Germinal center (tissue), 1 donor: ENCODE measurements at places on chromosomes 12 and 14.

DNA sequence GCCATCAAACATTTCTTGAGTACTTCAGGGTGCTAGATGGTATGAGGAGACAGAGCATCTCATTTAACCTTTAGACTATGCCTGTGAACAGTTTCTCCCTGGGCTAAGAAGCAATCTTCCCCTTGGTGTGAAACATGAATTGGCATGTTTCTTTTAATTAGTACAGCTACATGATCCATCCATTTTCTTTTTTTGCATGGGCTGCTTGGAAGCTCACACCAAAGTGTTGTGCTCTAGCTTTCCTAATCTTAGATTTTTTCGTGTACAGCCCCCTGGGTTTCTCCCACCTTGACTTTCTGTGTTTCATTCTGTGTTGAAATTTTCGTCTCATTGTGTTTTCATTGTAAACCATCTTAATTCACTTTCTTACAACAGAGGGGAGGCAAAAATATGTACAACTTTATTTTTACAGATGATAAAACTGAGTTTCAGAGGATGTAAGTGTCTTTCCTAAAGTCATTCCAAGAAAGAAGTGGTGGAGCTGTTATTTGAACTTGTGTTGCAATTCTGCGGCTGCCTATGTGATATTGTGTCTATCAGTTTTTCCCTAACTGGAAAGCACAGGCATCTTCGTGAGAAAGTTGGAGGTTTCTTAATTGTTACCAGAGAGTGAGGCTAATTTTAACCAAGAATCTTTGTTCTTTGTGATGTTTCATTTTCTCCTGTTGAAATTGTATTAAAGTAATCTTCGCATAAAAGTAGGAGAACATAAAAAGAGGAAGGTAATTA, 64.5 kb downstream of the DAAM1 start:
- no peak for DNase-seq

GRCh38 chr14:74861734-74862090, 14.2 kb downstream of the PROX2 start:
- no peak for DNase-seq

GRCh38 chr12:91882910-91883309, 262.7 kb downstream of the BTG1 start:
- no peak for DNase-seq

DNA sequence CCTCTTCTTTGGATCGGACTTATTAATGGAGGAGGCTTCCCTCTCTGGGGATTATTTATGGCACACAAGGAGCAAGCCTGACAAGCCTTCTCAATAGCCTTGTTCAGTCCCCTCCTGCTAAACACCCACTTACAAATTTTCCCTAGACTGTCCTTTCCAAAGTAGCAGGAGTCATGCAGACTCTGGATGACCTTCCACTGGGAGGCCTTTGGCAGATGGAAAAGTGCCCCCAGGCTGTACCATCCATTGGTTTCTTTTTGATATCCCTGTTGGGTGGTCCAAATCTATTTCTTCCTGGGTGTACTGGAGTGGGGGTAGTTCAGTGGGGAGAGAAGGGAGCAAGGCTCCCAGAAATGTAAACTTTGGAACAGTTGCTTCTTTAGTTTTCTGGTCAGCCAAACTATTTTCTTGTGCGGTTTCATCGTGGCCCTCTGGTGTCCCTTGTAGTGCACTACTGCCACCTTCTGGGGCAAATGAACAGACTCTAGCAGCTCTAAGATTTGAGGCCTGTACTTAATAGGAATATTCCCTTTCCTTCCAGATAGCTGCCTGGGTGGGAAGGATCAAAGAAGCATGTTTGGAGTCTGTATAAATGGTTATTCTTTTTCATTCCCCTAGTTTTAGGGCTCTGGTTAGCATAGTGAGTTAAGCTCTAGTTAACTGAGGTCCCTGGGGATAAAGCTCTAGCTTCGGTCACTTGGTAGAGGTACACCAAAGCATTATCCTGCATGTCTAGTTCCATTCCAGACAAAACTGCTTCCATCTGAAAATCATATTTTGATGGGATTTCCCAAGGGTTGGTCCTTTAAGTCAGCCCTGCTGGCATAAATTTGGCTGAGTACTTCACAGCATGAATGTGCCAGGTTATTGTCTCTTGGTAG, 409.5 kb downstream of the SLC6A15 start:
- peak; percentile 3 for DNase-seq

GRCh38 chr14:38143659-38144505, 63.8 kb upstream of the SSTR1 start:
- no peak for DNase-seq

- no peak for DNase-seq
These were observed 52.3 kb downstream of the PPM1H start for GRCh38 chr12:62882696-62883095.

DNA sequence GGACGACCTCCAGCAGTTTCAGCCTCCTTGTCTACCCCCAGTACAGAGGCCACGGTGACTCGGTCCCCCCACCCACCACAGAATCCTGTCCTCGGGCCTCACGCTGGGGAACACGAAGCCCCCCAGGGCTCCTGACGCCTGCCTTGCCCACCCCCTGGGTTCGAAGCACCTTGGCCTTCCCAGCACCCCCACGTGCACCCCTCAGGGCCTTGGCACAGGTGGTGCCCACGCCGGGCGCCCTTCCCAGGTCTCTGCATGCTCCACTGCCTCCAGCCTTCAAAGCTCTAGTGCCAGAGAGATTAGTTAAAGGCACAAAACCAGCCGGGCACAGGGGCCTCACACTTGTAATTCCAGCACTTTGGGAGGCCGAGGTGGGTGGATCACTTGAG, 61.8 kb downstream of the NOC4L start:
- no peak for DNase-seq

DNA sequence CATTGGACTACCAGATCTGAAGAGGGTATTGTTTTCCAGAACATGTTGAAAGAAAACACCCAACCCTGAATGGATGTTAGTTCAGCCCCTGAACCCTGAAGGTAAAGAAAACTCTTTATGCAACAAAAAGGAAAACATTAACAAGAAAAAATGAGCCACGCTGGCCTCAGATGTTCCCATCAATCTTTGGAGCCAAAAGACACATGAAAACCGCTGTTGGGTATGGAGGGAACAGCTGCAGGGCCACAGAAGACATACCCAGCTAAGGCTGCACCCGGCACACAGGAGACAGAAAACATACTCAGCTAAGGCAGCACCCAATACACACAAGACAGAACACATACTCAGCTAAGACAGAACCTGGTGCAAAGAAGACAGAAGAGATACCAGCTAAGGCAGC, 51.3 kb upstream of the GALNT9 start:
- no peak for DNase-seq

GRCh38 chr12:2169489-2169888, 116.7 kb downstream of the CACNA1C start:
- DNase-seq: no peak

- no peak for DNase-seq
These were observed 49.1 kb downstream of the TMX1 start for GRCh38 chr14:51289169-51289568.

- no peak for DNase-seq
These were observed 587 bp downstream of the DLK1 start for GRCh38 chr14:100727086-100727872.

DNA sequence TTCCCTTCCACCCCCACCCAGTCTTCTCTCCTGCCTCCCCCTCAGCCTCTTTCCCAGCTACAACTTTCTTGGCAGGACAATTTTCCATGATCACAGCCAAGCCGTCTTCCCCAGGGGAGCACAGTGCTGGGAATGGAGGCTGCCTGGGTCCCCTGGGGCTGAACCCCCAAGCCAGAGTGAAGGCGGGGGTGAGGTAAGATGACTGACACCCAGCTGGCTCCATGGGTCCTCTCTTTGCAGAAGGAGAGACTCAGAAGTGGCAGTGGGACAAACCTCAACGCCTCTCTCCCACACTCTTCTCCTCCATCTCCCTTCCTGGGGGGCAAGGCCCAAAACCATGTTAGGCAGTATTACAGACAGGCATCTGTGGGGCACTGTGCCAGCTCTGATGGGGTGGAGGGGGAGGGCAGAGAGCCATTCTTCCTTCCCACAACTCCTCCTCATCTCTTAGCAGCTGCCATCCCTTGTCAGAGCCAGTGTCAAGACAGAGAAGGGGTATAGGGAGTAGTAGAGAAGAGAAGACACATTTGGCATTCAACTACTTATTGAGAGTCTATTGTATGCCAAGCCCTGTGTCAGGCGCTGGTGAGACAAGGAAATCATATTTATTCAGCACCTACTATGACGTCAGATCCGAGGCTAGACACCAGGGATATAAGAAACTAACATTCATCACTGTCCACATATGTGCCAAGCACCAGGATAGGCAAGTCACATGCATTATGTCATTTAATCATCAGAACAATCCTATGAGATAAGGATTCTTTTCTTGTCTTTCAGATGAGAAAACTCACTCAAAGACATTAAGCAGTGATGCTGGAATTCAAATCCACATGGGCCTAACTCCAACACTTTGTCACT, 3.6 kb downstream of the ITGA7 start:
- DNase-seq: no peak

DNA sequence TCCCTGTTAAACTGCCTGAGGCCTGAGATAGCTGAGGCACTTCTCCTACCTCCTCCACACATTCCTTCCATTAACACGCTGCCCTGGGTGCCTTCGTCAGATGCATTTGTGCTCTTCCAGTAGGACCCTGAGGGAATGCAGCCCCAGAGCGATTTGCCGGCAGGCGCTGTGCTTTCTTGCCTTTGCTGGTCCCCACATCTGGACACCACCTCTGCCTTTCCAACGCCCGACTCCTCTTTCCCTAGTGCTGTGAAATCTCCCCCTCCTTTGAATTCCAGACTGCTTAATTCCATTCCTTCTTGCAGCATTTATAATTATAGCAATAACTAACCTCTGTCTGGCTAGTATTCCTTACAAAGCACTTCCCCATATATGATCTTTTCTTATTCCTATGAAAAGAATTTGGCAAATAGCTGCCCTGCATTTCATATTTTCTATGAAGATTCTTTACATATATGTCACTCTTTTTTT, 88.4 kb downstream of the C12orf75 start:
- DNase-seq: no peak

DNA sequence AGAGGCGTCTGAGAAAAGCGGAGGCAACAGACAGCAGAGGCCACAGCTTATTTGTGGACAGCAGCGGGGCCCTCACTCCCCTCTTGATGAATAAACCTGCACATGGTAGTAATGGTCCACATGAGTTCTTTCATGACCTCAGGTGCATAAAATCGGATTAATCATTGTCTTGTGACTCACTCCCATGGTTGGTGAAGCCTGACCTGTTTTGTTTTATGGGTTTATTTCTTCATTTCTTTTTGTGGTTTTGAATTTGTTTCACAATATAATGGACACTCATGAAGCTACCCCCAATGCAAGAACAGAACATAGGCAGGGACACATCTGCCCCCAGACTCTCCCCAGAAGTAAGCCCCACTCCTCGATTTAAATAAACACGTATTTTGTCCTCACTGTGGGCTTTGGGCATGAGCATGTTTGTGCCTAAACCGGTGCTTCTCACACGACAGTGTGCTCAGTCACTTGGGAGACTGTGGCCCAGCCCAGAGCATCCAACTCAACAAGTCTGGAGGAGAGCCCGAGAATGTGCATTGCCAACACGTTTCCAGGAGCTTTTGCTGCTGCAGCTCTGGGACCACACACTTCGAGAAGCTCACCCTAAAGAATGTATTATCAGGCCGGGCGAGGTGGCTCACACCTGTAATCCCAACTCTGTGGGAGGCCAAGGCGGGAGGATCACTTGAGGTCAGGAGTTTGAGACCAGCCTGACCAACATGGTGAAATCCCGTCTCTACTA, 116.1 kb downstream of the SCARB1 start:
- no peak for DNase-seq

GRCh38 chr12:123149088-123149487, 1.8 kb downstream of the PITPNM2 start:
- DNase-seq: no peak

- no peak for DNase-seq
These were observed 52.0 kb downstream of the PRORP start for GRCh38 chr14:35174342-35174741.

DNA sequence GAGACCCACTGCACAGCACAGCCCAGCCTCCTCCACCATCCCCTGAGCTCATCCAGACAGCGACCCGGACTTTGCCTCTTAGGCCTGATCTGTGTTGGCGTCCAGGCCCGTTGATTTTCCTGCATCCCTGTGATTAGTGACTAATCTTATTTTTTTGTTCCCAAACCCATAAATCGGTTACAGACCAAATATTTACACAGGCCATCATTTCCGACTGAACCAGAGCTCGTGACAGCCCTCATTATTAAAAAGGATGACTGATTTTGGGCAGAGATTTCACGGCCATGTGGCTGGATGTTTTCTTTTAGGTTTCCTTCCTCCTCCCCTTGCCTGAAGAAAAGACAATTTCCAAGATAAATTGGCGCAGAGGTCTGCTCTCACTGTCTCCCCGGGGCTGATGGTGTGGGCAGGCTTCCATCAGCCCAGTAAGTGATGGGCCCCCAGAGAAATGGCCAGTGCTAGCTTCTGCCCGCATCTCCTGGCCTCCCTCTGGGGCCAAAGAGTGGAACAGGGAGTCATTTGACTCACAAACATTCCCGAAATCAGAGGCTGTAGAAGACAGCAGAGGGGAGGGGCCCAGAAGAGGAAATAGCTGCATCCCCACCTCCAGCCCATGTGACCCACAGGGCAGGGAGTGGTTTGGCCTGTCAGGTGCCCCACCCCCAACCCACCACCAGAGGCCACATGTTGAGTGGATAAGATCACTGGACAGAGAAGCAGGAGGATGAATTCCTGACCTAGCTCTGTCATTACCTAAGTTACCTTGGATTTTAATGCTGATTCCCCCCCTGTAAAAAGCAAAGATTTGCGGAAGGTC, 283.5 kb downstream of the KSR2 start:
- no peak for DNase-seq

- DNase-seq: no peak
These were observed 117.6 kb downstream of the NCOR2 start for GRCh38 chr12:124449623-124450375.

GRCh38 chr12:81759190-81760051, at the start of gene PPFIA2:
PPFIA2 (minus strand) TSS chr12:81759350.
- DNase-seq: no peak

GRCh38 chr12:4562034-4562657, at the start of gene DYRK4:
DYRK4 (plus strand) TSS chr12:4562208; CDS start chr12:4562246, 38 bp downstream.
- no peak for DNase-seq

- DNase-seq: no peak
These were observed 948.8 kb downstream of the TRHDE start for GRCh38 chr12:73220951-73221350.

DNA sequence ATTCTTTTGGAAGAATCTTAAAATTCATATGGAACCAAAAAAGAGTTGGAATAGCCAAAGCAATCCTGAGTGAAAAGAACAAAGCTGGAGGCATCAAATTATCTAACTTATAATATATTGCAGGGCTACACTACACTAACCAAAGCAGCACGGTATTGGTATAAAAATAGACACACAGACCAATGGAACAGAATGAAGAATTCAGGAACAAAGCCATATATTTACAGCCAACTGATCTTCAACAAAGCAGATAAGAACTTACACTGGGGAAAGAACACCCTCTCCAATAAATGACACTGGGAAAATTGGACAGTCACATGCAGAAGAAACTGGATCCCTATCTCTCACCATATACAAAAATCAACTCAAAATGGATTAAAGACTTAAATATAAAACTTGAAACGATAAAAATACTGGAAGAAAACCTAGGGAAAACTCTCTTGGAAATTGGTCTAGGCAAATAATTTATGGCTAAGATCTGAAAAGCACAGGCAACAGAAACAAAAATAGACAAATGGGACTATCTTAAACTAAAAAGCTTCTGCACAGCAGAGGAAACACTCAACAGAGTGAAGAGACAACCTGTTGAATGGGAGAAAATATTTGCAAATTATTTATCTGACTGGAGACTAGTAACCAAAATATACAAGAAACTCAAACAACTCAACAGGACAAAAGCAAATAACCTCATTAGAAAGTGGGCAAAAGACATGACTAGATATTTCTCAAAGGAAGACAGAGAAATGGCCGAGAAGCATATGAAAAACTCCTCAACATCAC, 286.3 kb downstream of the ITPR2 start:
- no peak for DNase-seq
